Stomach (tissue), 19 donors: ENCODE measurements at places on chromosomes 12 and 14. TPM values are rescaled to one million over a fixed set of nuclear protein-coding genes. Genes with fewer than 3 reads are reported as not detected.

DNA sequence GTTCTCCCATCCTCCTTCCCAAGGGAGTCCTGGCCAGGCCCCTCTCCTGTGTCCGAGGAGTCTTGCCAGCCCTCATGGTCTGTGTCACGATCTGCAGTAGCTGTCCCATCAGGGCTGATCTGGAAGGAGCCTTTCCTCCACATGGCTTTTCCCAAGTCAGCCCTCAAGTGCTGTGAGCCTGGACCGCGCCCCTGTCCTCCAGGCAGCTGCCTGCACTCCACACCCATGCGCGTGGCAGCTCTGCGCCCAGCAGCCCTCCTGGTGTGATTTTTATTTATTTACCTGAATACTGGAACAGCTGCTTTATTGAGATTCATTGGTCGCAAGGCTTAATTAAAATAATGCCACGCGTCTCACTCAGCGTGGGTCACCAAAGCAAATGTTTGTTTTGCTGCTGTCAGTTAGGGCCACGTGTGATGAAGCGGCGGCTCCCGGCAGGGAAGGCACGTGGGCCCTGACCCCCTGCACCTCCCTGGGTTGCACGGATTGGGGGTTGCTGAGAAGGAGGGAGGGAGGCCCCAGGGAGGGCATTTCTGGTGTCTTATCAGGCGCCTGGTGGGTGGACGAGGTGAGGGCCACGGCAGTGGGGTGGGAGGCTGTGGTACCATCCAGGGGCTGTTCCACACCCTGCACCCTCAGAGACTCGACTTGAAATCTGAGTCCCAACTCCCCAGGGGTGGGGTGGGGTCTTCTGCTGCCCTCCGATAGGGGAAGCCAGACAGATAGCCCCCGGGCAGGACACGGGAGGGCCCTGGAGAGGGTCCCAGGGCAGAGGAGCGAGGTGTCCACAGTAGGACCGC, 206.3 kb upstream of the C14orf180 start:
- H3K4me1 ChIP-seq = no peaks in the 10 kb centered on the region
- H3K27me3 ChIP-seq = no peaks in the 10 kb centered on the region
- H3K36me3 ChIP-seq = no peaks in the 10 kb centered on the region

- no peaks in the 10 kb centered on the region for H3K36me3 ChIP-seq
- no peak overlapping the region for H3K27ac ChIP-seq
- no peak for DNase-seq
- no peak overlapping the region for H3K4me3 ChIP-seq
- peaks cover 23% of the 10 kb centered on the region for H3K4me1 ChIP-seq
These were observed 82.8 kb downstream of the KIF26A start for GRCh38 chr14:104221071-104221625.

GRCh38 chr12:125651625-125652024, 586.4 kb downstream of the AACS start:
- no peak for DNase-seq
- no peak overlapping the region for H3K27ac ChIP-seq
- no peaks in the 10 kb centered on the region for H3K36me3 ChIP-seq
- H3K4me1 ChIP-seq = no peaks in the 10 kb centered on the region

GRCh38 chr12:26614011-26614616, 218.9 kb downstream of the ITPR2 start:
- peaks cover 3% of the 10 kb centered on the region for H3K36me3 ChIP-seq
- DNase-seq = peak; percentile 50
- H3K4me3 ChIP-seq = no peak overlapping the region
- no peak overlapping the region for H3K27ac ChIP-seq
- no peaks in the 10 kb centered on the region for H3K4me1 ChIP-seq

- H3K4me1 ChIP-seq = peaks cover 27% of the 10 kb centered on the region
- H3K27ac ChIP-seq = no peak overlapping the region
- peak; percentile 78 for DNase-seq
- no peaks in the 10 kb centered on the region for H3K36me3 ChIP-seq
- no peak overlapping the region for H3K4me3 ChIP-seq
These were observed 62.7 kb upstream of the FBRSL1 start for GRCh38 chr12:132427174-132427768.

DNA sequence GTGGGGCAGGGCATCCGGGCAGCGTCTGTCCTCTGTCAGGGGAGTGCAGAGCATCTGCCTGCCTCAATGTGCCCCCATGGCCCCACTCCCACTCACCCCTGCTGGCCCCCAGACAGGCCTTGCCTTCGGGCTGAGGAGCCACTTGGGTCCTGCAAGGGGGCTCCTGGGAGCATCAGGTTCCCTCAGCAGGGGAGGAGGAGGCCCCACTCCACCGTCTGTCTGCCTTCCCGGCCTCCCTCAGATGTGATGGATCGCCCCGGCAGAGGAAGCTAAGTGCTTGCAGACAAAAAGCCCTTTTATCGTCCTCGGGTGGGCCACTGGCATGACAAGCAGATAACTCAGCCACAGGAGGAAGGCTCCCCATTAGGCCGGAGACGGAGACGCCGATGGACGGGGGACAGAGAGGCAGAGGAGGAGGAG, 35.1 kb downstream of the NCOR2 start:
- H3K4me1 ChIP-seq = peaks cover 12% of the 10 kb centered on the region
- DNase-seq = peak; percentile 63
- no peak overlapping the region for H3K4me3 ChIP-seq

GRCh38 chr14:71566276-71566675, 366.0 kb upstream of the RGS6 start:
- peaks cover 7% of the 10 kb centered on the region for H3K4me1 ChIP-seq
- DNase-seq = no peak
- H3K27me3 ChIP-seq = no peaks in the 10 kb centered on the region
- no peak overlapping the region for H3K4me3 ChIP-seq

Gene SOAT2
- total RNA-seq = not detected

Gene TMEM119
- total RNA-seq = 11.2 TPM
